ENCODE measurements at places on chromosomes 2 and 18.

DNA sequence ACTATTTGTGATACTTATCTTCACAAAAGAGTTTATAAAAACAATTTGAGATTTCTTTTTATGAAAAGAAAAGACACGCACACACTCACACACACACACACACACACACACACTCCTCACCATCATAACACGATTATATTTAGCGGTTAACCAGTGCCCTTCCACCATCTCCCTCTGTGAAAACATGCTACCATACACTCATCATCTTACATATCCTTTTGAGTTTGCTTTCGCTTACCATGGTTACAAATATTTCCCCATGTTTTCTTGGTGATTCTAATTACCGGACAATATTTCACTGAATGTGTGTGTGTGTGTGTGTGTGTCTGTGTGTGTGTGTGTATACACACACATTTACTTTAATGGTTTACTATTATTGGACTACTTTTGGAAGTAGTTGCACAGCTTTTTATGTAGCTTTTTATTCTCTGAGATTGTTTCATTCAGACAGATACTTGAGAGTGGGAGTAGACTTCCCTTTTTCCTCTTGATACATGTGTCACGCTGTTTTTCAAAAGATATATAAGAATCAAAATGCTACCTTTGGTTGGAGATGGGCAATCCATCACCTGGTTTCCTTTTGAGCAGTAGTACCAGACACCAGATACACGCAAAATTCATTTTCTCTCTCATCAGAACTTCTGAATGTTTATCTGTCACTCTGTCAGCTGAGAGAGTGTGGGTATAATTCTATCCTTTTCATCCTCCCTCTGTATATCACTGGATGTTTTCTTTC is 138.1 kb downstream of the SETBP1 start:
- no peak for DNase-seq

DNA sequence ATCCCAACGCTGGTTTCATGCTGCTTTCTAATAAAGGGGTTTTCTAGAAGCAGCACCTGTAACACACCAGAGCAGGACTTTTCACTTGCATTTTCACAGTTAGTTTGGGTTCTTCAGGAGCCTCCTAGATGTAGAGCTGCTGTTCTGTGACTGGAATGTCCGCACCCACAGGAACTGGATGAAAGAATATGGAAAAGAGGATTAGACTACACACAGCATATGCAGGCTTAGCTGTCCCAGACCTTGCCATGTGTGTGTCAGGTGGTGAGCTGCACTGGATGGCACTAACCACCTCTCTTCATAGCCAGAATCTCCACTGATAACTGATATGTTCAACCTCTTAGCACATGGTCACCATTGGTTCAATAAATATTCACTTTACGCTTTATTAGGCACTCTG is 112.1 kb upstream of the POU3F3 start:
- DNase-seq: no peak

GRCh38 chr18:27223526-27224291 is 38.6 kb upstream of the CHST9 start:
- DNase-seq: no peak

DNA sequence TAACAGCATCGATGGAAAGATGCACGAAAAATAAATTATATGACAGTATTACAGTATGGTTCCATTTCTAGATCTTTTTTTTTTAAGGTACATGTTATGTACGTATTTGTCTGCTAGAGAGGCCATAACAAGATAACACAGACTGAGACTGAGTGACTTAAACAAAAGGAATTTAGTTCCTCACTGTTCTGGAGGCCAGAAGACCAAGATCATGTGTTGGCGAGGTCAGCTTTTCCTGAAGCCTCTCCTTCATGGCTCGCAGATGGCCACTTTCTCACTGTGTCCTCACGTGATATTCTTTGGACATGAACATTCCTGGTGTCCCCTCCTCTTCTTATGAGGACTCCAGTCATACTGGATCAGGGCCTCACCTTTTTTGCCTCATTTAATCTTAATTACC is 177.4 kb downstream of the CAPN13 start:
- no peak for DNase-seq

GRCh38 chr2:16716024-16716423 is 50.4 kb upstream of the CYRIA start:
- DNase-seq: no peak

DNA sequence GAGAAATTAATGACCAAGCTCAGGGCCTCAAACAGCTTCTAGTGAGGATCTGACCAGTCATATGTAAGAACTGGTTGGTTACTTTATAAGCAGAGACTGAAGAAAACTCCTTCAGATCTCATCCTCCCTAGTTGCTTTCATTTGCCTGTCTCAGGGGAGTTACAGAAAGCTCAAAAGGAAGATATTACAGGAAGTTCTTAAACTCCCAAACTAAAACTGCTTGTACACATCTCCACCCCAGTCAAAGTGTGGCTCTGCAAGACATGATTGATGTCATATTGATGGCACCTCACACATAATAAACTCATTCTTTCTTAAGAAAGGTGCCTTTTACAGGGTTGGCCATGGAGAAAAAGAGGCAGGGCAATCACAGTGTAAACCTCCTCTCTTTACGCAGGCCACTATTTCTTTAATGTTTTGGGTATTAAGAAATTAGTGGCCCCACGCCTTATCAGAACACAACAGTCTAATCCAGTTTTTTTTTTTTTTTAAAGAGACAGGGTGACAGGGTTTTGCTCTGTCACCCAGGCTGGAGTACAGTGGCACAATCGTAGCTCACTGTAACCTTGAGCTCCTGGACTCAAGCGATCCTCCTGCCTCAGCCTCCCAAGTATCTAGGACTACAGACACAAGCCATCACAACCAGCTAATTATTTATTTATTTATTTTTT is 62.6 kb upstream of the STK17B start:
- no peak for DNase-seq

- DNase-seq: no peak
These were observed 842 bp downstream of the PAX3 start for GRCh38 chr2:222298001-222298310.

DNA sequence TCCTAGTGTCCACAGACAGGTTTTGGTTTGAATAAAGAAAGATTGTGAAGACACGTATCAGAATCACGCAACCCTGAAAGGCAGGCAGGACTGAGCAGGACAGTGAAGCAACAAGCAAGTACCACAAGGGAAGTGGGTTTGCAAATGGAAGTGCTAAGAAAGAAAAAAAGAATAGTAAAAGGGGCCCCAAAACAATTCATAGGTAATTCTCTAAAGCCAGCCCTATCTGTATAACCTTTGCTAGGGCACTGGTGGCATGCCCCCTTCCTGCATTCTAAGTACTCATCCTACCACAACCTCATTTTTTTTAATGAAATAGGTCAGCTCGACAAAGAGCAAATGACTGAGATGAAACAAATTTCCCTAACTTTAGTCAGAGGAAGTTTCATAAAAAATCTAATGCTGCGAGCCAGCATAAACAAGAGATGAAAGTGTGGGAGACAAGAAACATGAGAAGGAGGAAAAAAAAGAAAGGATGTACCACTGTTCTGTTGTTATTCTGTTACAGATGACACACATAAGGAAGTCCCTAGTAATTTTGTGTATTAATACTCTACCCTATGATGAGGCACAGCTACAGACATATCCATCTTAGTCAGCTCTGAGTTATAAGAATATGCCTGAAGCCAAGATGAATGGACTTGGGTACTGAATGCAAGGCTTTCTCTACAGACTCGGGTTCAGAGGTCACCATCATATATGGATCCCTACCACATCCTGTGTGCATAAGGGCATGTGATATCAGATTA is 32.2 kb downstream of the IKZF2 start:
- no peak for DNase-seq

- no peak for DNase-seq
These were observed 221.4 kb upstream of the TRIB2 start for GRCh38 chr2:12495247-12495868.

DNA sequence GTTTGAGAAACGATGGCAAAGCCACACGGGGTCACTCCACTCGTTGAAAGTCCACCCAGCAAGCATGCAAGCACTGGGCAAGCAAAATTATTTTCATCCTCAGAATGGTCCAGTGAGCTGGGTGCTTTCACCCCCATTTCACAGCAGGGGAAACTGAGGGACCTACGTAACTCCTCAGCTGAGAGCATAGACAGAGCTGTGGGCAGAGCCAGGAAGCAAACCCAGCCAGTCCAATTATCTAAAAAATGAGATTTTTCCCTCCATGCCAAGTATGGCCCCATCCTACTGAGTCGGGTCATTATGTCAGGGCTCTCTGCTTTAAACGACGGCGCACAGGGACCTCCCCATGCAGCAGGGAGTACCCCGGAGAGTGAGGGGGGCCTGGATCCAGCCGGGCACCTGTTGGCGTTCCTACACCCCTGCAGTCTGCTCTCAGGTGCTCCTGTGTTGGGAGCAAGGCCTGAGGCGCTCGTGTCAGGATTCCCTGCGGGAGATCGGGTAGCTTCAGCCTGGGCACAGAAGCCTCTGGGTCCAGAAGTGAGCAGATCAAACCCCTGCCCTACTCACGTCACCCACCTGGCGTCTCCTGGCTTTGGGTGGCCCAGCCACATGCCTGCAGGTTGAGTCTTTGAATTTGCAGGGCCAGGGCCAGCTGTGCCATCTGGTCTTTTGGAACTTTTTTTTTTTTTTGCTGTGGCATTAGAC is 17.3 kb downstream of the TWIST2 start:
- no peak for DNase-seq

GRCh38 chr2:238739668-238740067 is 108.2 kb upstream of the TWIST2 start:
- no peak for DNase-seq

DNA sequence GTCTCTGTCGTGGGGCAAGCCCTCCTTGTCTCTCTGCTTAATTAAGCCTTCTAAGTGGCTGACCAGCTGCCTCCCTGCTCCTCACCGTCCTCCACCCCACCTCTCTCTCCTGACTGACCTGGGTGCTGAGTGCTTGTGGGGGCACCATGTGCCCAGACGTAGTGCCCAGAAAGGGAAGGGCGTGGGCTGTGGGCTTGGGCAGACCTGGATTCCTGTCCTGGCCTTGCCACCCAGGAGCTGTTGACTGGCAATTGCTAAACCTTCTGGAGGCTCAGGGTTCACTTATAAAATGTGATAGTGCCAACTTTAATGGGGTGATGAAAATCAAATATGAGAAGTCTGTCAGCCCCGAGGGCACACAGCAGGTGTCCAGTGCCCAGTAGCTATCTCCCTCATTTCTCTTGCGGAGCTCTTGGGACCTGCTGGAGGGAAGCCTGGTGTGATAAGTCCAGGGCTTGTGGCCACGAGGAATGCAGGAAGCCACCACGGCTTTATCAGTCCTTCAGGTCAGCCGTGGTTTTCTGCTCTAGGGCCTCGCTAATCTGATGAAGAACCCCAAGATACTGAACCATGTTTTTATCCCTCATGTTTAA is 22.0 kb upstream of the INHBB start:
- no peak for DNase-seq

DNA sequence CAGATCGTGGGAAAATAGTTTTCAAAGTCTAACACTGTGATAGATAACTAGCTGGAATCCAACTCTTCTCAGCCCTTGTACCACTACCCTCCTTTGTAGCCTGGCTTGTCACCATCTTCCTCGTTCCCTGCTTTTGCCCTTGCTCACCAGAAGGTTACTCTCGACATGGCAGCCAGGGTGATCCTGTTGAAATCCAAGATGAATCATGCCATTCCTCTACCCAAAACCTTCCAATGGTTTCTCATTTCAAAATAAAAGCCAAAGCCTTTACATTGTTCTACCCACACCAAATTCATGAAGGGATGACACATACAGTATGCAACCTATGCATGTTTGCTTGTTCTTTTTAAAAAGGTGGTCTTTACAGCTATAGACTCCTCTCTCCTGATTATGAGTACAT is 45.7 kb downstream of the STAT4 start:
- no peak for DNase-seq

- no peak for DNase-seq
These were observed 24.8 kb downstream of the GATA6 start for GRCh38 chr18:22194151-22194598.

DNA sequence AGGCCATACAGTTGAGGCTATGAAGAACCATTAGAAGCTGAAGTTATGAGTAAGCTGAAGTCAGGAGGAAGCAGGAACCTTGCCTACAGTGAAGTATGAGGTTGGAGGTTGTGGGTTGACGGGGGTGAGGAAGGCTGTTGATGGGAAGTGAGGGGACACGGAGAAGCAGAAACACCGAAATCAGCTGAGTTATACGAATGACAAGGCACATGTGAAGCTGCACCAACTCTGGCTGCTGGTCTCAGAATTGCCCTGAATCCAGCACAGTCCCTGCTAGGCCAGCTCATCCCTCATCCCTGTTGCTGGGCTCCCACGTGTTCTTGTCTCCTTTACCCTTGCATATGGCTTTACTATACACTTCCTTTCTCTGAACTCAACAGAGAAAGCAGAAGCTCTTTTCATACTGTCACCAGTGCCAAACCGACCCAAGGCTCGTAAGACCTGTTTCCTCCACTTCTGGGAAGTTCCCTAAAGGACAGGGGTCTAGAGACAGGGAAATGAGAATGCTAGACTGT is 9.2 kb upstream of the TMEM247 start:
- no peak for DNase-seq

DNA sequence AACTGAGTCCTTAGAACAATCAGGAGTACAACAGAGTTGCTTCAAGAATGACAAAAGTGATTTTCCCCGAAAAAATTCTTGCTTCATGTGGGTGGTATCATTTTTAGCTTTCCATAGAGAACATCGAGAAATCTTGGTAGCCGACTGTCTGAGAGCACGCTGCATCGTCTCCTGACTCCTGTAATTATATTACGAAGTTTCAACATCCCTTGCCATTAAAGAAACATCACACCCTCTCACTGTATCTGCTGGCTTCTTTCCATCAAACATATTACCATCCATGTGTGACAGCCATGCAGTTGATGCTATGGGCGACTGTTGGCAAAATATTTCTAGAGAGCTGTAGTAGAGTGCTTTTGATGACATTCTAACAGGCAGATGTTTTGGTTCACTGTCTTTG is 311.2 kb downstream of the CMPK2 start:
- DNase-seq: no peak

GRCh38 chr18:12637901-12638643 is 19.8 kb downstream of the SPIRE1 start:
- no peak for DNase-seq

GRCh38 chr2:10085668-10086059 is 5.5 kb upstream of the CYS1 start:
- DNase-seq: no peak

- no peak for DNase-seq
These were observed 59.9 kb upstream of the DARS1 start for GRCh38 chr2:136045344-136045743.

- DNase-seq: no peak
These were observed 19.1 kb downstream of the LIMS1 start for GRCh38 chr2:108553209-108553919.

DNA sequence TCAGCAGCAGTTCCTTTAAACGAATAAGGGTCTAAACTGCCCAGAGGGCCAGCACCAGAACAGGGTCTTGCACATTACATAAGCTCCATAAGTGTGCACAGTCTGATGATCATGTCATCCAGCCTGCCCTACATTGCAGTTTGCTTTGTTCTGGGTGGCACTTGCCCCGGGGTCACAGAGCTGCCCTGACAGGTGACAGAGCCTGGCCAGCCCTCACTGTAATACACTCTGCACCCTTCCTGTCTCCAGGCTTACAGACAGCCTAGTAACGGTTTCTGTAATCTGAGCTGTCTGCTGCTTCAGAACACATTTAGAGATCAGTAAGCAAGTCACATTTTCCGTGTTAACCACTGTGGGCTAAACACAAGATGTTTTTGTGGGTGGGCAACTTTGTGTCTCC is 213.3 kb downstream of the FAM210A start:
- no peak for DNase-seq

- no peak for DNase-seq
These were observed 71.4 kb downstream of the TWIST2 start for GRCh38 chr2:238919307-238919706.

Data from HCT116 (cell line).